ENCODE measurements at places on chromosomes 16 and 17.

GRCh38 chr17:7137171-7137943 lies 22.7 kb upstream of the ASGR2 start:
- DNase-seq: no peak

DNA sequence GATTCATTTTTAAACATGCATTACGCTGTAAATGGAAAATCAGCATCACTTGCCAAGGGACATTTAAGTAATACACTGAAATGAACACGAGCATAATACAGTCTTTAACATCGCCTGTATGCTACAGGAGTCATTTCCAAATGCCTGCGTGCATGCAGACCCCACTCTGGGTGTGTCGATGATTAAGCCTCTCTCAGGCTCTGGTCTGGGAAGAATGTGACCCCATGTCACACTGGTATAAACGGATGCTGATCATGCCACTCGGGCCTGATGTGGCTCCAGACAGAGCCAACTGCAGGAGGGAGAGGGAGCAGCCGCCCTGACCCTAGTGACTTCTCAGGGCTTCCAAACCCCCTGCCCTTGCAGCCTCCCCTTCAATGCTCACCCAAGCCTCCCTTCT lies 10.8 kb downstream of the EMP2 start:
- no peak for DNase-seq

- DNase-seq: no peak
Observed at GRCh38 chr16:48845261-48845660, 235.3 kb upstream of the N4BP1 start.

DNA sequence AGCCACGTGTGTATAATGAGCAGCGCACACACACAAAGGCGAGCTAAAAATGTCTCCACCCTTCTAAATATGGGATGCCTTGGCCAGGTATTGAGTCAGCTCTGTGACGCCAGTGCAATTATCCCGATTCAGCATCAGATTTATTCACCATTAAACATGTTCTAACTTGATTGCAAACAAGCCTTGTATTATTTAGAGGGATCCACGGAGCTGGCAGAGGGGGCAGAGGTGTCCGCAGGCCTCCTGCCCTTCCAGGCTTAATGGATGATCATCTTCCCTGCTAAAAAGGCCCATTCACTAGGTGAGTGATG lies 591.7 kb downstream of the MAF start:
- no peak for DNase-seq

GRCh38 chr17:32801193-32801592 lies 75.7 kb downstream of the MYO1D start:
- no peak for DNase-seq
